NCI-H748 treated with DMSO at 0.1 percent for 48 hours (cell line): ENCODE measurements at places on chromosomes 16 and 17.

- no peak for DNase-seq
These were observed 1.7 kb downstream of the CDT1 start for GRCh38 chr16:88805340-88805715.

GRCh38 chr16:86377251-86378022, 132.9 kb upstream of the FOXF1 start:
- no peak for DNase-seq

- DNase-seq = no peak
These were observed 72.8 kb upstream of the ZNF750 start for GRCh38 chr17:82912484-82913089.

DNA sequence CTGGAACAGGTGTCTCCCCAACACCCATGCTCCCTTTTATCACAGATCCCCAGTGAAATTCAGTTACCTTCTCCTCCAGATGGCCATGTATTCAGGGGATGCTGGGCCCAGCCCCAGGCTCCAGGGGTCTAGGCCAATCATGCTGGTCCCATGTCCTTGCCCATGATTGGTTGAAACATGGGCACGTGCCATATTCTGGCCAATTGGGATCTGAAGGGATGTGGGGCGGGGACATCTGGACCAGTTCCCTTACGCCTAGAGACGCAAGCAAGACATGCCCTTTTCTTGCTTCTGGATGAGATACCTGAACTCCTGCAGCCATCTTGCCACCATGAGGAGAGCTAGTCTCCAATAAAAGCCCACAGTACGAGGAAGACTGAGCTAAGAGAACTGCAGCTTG, 31.0 kb upstream of the ST6GALNAC1 start:
- no peak for DNase-seq

- DNase-seq = no peak
These were observed 331.3 kb downstream of the SEC14L1 start for GRCh38 chr17:77471984-77472461.

DNA sequence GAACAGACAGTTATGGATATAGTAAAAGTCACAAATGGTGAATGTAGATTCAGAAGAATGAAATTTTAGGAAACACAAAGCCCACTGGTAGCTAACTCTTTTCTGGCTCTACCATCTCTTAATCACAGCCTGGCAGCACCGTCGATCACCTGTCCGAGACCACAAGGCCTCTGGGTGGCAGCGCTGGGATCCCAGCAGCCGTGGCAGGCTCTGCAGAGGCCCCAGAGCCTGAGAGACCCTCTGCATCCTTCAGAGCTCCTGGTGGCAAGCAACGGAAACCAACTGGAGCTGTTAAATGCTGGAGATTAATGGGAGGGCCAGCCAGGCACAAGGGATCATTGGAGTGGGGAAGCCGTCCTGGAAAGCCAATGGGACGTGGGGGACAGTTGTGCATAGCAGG, 26.3 kb downstream of the LAT start:
- DNase-seq = no peak

DNA sequence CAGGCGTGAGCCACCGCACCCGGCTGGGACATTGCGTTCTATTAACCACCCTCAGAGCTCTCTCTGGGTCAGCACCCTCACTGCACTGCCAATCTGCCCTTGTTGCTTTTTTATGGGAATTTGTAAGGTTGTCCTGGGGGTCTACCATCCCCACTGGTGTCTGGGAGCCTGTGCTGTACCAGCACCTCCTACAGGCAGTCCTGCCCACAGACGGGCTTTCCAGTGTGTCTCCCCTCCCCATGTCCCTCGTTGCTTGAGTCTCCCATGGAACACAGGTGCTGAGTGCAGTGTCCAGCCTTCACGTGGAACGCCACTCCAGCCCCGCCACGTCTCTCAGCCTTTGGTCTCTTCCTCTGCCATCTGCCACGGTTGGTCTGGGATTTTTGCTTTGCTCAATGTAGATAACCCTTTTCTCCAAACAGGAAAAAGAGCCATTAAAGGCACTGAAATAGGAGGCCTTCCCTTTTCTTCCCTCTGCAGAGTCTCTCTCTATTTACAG, 68.0 kb upstream of the CBX4 start:
- no peak for DNase-seq
